ENCODE measurements at places on chromosomes 2 and 18.

DNA sequence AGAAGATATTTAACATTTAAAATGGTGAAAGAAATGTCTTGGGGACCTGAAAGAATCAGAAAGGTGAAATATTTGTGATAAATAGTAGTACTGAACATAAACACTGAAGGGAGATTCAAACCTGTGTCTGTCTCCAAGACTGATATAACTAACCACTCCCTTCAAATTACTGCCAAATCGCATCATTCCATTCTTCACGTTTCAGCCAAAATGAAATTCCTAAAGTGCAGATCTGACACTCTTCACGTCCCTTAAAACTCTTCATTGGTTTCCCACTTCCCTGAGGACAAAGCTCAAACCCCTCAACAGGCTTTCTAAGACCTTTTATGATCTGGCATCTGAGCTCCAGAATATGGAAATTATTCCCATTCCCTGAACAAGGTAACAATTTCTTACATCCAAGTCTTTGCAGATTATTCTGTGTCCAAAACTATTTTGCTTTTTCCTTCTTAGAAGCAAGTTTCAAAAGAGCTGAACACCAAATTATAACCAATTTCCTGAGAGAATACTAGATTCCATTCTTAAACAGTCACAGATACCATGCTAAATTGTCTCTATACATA lies 18.9 kb downstream of the SLC8A1 start:
- DNase-seq: no peak

GRCh38 chr2:41764131-41764530 lies 283.7 kb upstream of the PKDCC start:
- DNase-seq: no peak

- no peak for DNase-seq
These were observed 18.9 kb downstream of the SALL3 start for GRCh38 chr18:78998371-78999071.

- DNase-seq: no peak
These were observed 73.0 kb upstream of the GPR45 start for GRCh38 chr2:105168543-105168942.

- no peak for DNase-seq
These were observed 283.3 kb downstream of the AFF3 start for GRCh38 chr2:99858951-99859596.

All from activated CD4-positive, alpha-beta T cell treated with anti-CD3 and anti-CD28 coated beads, Interleukin-2, amount 50 U/mL, for 1 hour (primary cell).